AML-193 (cell line): ENCODE measurements at places on chromosomes 5 and 9.

DNA sequence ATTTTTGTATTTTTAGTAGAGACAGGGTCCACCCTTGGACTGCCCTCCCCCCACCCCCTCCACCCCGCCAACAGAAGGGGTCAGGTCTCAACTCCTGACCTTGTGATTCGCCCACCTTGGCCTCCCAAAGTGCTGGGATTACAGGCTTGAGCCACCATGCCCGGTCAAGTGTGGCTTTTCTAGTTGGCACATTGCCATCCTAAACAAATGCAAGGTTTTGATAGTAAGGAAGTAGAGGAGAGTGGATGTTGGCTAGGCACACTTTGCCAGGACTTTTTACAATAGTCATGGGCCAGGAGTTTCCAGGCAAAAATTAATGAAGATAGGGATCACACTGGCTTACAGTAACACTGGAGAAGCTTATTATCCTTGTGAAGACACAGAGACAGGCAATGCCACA is 62.4 kb downstream of the GALNT12 start:
- DNase-seq, result no peak

GRCh38 chr5:68994645-68995044 is 99.2 kb upstream of the SLC30A5 start:
- no peak for DNase-seq

DNA sequence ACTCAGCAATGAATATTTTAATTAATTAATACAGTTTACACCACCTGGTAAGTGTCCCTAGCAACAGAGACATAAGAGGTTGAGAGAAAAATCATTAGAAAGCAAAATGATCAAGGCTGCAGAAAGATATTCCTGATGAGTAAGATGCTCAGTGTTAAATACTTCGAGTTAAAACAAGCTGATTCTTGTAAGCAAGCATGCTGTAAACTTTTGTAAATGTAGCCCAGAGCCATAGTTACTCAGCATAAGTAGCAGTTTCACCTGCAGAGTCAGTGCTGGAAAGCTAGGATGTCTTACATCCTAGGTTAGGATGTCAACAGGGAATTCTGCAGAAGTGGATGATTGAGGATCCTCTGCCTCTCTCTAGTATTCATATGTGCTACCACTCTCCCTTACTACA is 4.2 kb downstream of the PRKACG start:
- no peak for DNase-seq

DNA sequence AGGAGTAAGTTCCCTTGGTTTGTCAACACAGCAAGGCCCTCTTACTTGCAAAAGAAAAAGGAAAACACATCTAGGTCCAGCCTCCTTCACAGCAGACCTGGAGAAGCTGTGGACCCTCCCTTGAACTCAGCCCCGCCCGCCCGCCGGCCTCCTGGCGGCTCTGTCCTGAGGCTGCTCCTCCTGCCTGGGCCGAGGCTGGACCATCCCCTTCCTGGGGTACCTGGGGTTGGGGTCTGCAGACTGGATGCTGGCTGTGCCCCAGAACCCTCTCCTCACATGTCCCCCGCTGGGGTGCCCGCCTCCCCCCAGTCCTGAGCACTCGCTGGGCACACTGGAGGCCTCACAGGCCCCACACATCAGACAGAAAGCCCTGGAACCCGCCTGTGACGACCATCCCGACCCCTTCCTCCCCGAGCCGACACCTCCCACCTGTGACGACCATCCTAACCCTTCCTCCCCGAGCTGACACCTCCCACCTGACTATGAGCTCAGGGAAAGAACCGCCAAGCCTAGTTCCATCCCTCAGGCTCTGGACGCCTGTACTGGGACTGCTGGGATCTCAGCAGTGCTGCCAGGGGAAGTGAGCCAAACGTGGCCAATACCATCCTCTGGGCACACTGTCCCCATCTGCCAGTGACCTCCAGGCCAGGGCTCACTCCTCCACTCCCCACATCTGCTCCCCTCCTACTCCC is 7.2 kb upstream of the TMEM210 start:
- DNase-seq, result no peak

DNA sequence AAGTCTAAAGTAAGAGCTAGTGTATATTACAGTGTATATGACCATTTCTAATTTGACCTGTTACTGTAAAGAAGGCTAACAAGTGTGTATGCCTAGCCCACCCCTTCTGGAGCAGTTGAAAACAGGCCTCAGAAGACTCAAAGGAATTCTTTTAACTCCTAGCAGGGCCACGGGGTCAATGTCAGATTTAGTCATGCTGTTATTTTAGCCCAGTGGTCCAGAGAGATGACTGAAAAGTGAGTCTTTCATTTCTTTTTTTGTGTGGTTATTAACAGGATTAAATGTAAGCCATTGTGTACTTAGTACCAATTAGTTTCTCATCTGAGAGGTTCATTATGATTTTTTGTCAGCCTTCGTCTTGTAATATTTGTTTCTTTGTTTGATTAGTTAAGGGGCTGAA is 24.4 kb downstream of the ZCCHC7 start:
- no peak for DNase-seq

DNA sequence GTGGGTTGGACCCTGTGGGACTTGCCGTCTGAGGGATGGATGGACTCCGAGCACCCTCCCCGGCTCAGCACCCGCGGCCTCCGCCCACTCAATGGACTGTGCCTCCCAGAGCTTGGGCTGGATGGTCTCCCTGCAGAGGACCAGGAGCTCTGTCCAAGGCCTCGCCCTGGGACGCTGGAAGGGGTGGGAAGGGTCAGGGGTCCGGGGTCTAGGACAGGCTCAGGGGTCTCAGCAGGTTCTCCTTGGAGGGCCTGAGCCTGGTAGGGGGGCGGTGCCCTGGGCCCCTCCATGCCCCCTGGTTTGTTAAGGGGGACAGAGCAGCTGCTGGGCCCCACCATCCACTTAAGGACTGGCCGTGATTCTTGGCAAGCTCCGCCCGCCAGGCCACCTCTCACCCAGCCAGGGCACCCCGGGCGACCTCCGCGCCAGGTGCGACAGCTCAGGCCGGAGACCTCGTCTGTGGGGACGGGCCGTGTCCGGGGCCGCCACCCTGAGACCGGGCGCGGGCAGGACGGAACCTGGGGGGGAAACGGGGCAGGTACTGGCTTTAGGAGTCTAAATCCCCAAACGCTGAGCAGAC is 29.2 kb downstream of the EXOC3 start:
- no peak for DNase-seq

DNA sequence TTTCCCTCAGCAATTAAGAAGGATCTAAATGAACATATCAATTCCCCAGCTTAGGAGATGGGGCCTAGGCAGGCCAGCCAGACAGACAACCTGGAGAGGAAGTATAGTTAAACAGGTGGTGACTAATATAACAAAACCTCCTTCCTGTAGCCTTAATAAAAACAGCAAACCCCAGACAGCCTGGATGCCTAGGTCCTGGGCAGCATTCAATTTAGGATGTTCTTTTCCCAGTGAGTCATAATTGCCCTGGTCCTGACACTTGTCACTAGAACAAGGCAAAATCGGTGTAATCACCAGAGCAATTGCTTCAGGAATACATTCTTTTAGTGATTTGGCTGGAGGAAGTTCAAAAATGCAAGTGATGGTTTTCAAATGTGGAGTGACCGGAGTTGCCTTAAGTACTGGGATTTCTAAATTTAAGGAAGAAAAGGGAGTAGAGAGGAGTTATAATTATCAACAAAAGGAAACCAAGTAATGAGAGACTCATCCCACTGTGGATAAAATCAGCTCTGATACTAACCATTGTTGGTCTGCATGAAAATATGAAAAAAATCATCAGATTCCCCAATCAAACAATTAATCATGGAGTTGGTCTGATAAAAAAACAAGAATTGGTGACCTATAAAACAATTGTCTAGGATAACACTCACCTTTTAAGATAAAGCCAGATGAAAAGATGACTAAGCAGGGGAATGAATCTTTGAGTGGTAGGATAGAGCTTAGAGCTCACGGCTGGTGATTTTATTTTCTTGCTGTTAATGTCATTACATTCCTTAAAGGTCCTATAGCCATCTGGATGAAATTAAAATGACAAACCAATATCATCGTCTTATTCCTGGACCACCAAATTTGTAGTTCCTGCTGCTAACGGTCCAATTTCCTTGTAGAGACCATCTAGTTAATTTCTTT is 39.0 kb upstream of the TARS1 start:
- no peak for DNase-seq

GRCh38 chr9:108105885-108106284 is 616.3 kb upstream of the KLF4 start:
- DNase-seq, result no peak

DNA sequence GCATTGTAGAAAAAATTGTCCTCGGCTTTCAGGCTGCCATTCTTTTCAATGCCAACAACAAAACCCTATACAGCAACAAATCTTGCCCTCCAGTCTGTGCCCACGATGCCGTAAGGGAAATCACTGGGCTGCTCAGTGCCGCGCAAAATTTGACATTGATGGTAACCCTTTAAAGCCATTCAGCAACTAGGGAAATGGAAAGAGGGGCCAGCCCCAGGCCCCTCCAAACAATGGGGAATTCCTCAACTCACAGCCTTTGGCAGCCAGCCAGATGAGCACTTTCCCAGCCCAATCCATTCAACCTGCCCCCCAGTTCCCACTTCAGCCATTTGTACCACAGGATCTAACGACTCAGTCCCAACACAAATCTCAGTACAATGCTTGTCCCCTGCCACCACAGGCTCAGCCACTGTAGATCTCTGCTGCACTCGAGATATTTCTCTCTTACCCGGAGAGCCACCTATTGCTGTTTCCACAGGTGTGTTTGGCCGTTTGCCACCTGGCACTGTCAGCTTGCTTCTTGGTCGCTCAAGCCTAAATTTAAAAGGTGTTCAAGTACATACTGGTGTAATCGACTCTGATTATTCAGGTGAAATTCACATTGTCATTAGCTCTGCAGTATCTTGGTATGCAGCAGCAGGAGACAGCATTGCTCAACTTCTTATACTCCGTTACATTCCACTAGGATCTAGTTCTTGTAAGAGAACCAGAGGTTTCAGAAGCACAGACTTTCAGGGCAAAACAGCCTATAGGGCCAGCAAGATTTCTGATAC is 103.3 kb downstream of the SYK start:
- DNase-seq, result no peak

GRCh38 chr9:122128969-122129343 is 30.6 kb downstream of the NDUFA8 start:
- no peak for DNase-seq
